ENCODE measurements at places on chromosomes 5 and 9.

DNA sequence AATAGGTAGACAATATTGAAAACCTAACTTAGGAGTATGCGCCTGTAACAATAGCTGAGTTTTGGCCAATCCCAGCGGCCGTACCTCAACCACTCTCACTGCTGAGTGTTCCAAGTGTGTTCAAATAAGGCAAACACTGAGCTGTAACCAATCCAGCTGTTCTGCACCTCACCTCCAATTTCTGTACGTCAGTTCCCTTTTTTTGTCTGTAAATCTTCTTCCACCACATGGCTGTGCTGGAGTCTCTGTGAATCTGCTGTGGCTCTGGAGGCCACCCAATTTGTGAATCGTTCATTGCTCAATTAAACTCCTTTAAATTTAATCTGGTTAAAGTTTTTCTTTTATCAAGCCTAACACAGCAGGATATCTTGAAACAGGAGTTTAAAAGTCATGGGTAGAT lies 116.3 kb downstream of the SLC28A3 start:
- DNase-seq, result no peak

GRCh38 chr5:156595132-156595787 lies 254.8 kb upstream of the PPP1R2B start:
- DNase-seq, result no peak

DNA sequence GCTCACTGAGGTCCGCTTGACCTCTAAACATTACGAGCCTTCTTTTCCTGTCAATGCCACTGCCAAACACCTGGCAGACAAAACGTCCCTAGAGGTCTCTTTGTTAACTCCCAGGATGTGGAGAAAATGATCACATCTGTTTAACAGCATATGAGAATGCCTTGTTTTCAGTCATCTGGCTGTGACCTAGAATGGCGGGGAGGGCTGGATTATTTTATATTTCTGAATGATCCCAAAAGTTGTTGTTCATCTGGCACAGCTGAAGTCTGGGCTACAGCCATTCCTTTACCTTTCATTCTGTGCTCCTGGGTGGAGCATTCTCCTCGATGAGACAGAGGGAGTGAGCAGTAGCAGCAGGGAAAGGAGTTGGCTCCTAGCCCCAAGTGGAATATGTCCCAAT lies 138.2 kb downstream of the PRDM6 start:
- DNase-seq, result no peak

- DNase-seq, result peak; percentile 23
Measured at GRCh38 chr5:57221049-57221568, 47.2 kb downstream of the GPBP1 start.

GRCh38 chr9:119968836-119969707 lies 599.8 kb upstream of the BRINP1 start:
- DNase-seq, result peak; percentile 75

DNA sequence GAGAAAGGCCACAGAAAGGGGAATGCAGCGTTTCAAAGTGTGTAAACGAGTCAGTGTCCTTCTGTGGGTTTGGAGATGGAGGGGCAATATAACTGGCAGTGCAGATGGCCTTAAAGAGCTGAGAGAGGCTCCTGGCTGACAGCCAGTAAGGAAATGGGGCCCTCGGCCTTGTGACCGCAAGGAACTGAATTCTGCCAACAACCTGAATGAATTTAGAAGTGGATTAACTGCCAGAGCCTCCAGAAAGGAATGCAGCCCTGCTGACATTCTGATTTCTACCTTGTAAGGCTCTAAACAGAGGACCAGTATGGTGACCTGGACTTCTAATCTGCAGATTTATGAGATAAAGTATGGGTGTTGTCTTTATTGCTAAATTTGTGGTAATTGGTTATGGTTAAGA lies 17.5 kb upstream of the NREP start:
- peak; percentile 37 for DNase-seq

- DNase-seq, result no peak
Measured at GRCh38 chr5:118863345-118863744, 125.0 kb downstream of the DTWD2 start.

DNA sequence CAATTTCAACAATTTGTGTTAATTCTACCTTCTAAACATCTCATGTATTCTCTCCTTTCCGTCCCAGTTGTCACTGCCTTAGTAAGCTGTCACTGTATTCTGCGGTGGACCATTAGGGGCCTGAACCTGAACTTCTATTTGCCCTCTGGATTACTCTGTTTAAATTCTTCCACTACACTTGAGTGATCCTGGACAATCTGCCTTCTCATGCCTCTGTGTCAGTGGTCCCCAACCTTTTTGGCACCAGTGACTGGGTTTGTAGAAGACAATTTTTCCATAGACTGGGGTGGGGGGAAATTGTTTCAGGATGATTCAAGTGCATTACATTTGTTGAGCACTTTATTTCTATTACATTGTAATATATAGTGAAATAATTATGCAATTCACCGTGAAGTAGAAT lies 1157.6 kb upstream of the SEMA6A start:
- DNase-seq, result no peak

GRCh38 chr5:1524481-1524798 lies 680 bp upstream of the LPCAT1 start:
- no peak for DNase-seq

- DNase-seq, result no peak
Measured at GRCh38 chr9:33320230-33320567, 29.9 kb downstream of the NFX1 start.

DNA sequence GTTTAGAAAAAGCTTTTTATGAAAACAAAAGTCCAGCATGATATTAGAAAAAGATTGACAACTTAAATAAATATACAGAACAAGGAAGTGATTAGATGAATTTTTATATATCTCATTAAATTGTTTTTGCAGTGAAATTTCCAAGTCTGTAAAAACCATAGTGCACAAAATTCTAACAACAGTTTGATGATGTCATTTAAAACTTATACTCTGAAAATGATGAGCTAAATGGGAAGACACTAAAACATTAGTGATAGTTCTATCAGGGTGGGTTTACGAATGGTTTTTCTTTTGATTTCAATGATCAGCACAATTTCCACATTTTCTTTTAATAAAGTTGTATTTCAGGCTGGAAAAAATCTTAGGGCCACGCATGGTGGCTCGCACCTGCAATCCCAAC lies 126.4 kb upstream of the GPR151 start:
- no peak for DNase-seq

DNA sequence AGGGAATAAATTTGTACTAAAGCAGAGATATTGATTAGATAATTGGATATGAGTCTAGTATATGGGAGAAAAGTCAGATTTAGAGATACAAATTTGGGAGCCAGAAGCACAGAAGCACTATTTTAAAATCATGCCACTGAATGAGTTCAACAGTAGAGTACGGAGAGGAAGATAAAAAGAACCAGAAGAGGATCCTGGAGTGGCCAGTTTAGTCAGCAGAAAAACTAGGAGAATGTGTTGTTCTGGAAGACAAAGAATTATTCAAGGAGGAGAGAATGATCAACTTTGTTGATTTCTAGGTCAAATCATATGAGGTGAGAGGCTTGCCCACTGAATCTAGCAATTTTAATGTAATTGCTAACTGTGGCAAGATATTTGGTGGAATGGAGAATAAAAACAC lies 67.0 kb downstream of the NIPBL start:
- DNase-seq, result no peak

- no peak for DNase-seq
Measured at GRCh38 chr5:170573660-170574059, 69.8 kb downstream of the KCNIP1 start.

- no peak for DNase-seq
Measured at GRCh38 chr5:118921866-118922265, 66.5 kb downstream of the DTWD2 start.

DNA sequence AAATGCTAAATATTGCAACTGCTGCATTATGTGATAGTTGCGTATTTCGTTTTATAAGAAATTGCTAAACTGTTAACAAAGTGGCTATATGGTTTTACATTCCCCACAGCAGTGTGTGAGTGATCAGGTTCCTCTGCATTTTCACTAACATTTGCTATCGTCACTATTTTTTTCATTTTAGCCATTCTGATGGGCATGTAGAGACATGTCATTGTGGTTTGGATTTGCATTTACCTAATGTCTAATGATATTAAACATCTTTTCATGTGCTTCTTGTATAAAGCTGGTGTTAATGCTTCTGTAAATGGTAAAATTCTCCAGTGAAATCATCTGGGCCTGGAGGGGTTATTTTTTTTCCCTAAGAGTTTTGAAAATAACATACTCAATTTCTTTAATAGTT lies 61.6 kb downstream of the ERCC6L2 start:
- DNase-seq, result no peak

GRCh38 chr5:59428391-59428790 lies 465.1 kb downstream of the PDE4D start:
- no peak for DNase-seq

DNA sequence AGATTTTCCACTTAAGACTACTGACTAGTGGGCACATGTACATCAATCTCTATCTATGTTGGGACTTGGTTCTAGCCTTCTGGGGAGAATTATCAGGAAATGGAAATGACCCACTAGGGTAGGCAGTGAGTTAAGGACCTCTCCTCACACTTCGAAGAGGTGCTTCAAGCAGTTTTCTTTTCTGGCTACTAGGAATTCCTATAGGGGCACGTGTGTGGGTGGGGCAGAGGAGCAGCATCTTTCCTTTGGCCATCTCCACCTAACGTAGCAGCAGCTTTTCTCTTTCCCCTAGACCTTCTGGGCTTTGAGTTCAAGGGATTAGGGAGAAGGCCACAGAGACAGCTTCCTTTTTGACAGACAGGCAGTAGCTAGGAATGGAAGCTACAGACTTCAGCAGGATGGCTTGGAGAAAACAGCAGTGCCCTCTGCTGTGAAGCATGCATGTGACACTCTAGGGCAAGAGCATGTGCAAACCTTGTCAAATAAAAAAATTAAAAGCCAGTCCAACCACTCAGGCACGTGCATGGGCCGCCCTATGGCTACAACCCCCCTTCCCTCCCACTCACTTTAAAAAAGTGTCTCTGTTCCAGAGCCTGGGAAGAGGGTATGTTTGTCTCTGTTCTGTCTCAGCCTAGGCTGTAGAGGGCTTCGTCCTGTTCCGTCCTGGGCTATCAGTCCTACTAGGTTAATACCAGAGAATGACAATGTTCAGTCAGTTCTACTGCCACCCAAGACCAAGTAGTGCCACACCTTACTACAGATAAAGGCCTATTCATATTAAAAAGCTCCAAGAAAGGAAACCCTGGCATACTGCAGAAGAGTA lies 8.7 kb upstream of the GFRA3 start:
- DNase-seq, result no peak

DNA sequence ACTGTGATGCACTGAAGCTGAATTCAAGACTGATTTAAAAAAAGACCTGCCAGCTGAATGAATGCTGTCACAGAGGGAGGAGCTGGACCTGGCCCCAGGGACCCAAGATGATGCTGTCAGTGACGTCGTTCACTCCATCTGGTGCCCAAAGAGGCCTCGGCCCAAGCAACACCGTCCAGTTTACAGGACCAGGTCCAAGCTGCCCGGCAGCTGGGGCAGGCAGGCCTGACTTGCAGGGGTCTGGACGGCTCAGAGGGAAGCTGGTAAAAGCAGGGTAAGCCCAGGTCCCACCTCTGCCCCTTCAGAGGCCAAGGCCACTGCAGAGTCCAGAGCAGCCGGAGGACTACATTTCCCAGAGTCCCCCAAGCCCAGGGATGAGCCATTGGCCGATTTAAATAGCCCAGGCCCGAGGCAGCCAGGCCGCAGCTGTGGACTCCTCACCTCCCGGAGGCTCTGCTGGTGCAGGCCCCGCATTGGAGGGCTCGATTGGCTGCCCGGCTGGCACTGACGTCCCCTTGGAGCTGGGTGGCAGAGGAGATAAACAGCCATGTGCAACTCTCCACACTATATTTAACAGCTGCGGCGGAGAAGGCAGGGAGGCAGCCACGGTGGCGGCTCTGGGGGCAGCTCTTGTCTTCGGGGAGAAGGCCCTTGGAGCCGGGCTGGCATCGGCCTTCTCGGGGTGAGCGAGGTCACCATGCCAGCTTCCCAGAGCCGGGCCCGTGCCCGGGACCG lies at the start of gene PLPP7:
Gene PLPP7 (plus strand): TSS at position 423 of the 735 bp plus-strand sequence. CDS start 275 bp downstream, at position 698.
- peak; percentile 52 for DNase-seq

GRCh38 chr5:39494534-39494933 lies 69.8 kb upstream of the DAB2 start:
- DNase-seq, result no peak

- DNase-seq, result no peak
Measured at GRCh38 chr5:67748165-67748690, 467.3 kb upstream of the PIK3R1 start.

DNA sequence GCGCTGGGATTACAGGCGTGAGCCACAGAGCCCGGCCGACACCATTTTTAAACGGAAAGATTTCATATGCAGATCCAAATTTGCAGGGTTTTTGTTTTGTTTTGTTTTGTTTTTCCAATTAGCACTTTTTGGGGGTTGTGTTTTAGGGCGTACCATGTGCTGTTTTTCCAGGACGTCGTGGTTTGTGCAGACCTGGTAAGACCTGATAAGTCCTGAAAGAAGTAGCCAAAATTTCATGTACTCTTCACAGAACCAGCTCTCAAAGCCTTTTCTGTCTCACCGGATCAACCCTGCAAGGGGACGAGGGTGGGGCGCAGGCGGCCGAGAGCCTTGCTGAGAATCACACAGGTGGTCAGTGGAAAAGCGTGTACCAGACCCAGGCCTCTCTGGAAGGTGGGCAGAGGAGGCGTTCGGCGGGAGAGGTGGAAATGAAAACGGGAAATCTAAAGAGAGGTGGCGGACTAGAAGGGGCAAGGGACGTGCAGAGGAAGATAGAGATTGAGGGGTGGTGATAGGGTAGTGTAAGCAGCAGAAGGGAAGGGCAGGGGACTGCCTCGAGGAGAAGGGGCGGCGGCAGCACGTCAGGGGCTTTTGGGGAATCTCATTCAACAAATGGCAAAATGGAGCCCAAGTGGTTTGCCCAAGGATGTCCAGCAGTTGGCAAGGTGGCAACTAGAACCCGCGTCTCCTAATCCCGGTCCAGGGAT lies 1.1 kb upstream of the FAF2 start:
- DNase-seq, result no peak

- no peak for DNase-seq
Measured at GRCh38 chr5:39503155-39503554, 78.4 kb upstream of the DAB2 start.

GRCh38 chr9:129781981-129782380 lies 21.0 kb upstream of the TOR1B start:
- DNase-seq, result no peak

DNA sequence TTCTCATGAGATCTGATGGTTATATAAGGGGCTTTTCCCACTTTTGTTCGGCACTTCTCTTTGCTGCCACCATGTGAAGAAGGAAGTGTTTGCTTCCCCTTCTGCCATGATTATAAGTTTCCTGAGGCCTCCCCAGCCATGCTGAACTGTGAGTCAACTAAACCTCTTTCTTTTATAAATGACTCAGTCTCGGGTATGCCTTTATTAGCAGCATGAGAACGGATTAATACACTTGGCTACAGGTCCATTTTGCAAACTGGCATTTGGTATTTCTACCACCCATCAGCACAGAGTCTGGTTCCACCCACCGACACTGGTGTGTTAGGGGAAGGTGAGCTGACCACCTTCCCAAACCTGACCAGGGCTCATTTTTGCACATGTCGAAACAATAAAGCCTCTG lies 47.9 kb upstream of the RARS1 start:
- DNase-seq, result no peak

GRCh38 chr9:132488626-132489025 lies 78.6 kb downstream of the CFAP77 start:
- DNase-seq, result no peak

Measured in urothelium cell line (cell line).